Stimulated activated CD4-positive, alpha-beta T cell treated with anti-CD3 and anti-CD28 coated beads, Interleukin-2, amount 100 ng/mL, for 24 hours (primary cell): ENCODE measurements at places on chromosomes 16 and 17.

- no peak for DNase-seq
These were observed 87.1 kb downstream of the USP22 start for GRCh38 chr17:20955427-20956323.

DNA sequence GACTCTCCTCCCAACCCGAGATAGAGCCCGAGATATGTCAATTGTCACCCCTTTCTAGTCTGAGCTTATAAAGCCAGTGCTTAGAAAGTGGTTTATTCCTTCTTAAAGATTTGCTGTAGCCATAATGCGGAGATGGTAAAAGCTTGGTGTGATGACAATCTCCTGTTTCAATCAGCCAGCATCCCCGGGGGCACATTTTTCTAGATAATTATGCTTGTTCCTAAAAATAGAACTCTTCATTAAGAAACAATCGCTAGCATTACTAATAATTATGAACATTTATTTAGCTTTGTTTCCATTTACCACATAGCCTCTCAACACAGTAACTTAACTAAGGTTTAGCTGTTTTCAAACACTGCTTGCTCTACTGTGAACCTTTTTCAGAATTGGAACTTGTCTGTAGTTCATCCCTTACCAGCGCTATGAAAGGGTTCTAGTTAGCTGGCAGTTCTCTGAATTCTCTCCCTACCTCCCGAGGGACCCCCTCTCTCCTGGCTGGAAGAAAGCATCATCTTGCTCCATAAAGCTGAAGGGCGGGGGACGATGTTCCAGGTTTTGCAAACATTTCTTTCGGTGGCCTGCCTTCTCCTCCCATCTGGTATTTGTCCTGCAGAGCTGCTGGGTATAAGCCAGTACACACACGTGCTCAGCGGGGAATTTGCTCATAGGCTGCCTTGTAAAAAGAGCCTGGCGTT, 922 bp upstream of the MRPL58 start:
- no peak for DNase-seq

DNA sequence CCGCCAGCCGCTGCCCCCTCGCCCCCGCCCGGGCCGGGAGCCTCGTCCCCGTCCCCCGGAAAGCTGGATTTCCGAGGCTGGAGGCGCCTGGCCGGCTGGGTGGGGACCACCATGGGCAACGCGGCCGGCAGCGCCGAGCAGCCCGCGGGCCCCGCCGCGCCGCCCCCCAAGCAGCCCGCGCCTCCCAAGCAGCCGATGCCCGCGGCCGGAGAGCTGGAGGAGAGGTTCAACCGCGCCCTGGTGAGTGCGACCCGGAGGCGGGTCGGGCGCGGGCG, 266 bp downstream of the FMNL1 start:
- no peak for DNase-seq

DNA sequence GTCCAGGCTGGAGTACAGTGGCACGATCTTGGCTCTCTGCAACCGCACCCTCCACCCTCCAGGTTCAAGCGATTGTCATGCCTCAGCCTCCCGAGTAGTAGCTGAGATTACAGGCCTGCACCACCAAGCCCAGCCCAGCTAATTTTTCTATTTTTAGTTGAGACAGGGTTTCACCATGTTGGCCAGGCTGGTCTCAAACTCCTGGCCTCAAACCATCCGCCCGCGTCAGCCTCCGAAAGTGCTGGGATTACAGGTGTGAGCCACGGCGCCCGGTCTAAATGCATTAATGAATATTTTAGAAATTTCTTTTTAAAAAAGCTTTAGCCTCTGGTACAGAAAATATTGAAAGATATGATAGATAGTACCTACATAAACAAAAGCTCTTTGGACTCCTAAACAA, 95.0 kb downstream of the DNAH9 start:
- DNase-seq, result no peak

GRCh38 chr17:27442702-27443101, 13.5 kb upstream of the KSR1 start:
- no peak for DNase-seq
